ENCODE measurements at places on chromosomes 5 and 9.

- H3K27ac ChIP-seq = no peak overlapping the region
- no peak overlapping the region for H3K4me3 ChIP-seq
Observed at GRCh38 chr9:16243798-16244197, 626.7 kb downstream of the BNC2 start.

- DNase-seq = no peak
- peaks cover 55% of the 10 kb centered on the region for H3K36me3 ChIP-seq
- no peaks in the 10 kb centered on the region for H3K4me1 ChIP-seq
Observed at GRCh38 chr5:131466171-131466766, 168.8 kb downstream of the RAPGEF6 start.

- H3K27me3 ChIP-seq = no peaks in the 10 kb centered on the region
- H3K27ac ChIP-seq = peak overlapping the region; percentile 100
- H3K4me1 ChIP-seq = peaks cover 27% of the 10 kb centered on the region
- H3K36me3 ChIP-seq = no peaks in the 10 kb centered on the region
Observed at GRCh38 chr9:124658165-124659017, 112.7 kb downstream of the NR6A1 start.

DNA sequence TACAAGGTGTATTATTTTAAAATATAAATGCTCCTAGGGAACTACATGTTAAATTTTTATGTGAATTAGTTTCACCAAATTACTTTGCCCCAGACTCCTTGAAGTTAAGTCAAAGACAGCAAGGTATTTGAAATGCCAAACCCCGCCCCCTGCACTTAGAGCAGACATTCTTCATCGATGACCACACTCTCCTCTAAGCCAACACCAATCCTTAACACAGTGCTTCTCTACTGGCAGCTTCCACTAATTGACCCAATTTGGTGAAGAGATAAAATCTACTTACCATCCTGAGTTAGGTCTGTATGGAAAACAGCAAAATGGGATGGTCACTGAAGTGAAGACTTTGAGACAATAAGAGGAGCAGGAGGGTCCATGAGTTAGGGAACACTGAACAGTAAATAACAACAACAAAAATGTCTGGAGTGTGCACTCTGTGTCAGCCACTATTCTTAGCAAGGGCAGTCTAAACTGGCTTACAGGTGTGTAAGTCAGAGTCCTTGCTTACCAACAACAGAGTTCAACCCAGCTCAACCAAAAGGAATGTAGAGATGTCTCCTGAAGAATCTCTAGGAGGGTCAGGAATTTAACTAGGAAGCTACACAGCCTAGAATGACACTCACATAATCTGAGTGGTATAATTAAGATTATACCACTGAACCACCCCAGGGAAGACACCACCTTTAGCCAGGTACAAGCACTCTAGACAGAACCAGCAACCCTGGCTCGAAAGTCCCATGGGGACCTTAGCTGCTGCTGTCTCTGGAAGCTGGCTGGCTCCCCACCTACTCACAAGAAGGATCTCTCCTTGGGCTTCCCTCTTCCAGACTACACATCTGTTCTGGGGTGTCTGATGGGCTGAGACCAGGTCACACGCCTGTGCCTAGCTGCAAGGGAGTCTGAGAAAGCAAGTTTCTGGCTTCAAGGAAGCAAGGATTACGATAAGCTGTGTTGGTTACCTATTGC lies 8.8 kb upstream of the UBE2QL1 start:
- H3K27me3 ChIP-seq = no peaks in the 10 kb centered on the region
- no peaks in the 10 kb centered on the region for H3K36me3 ChIP-seq
- H3K4me1 ChIP-seq = peaks cover 6% of the 10 kb centered on the region

- no peak for DNase-seq
- H3K36me3 ChIP-seq = no peaks in the 10 kb centered on the region
- H3K4me3 ChIP-seq = no peak overlapping the region
- H3K27ac ChIP-seq = no peak overlapping the region
- H3K4me1 ChIP-seq = no peaks in the 10 kb centered on the region
Observed at GRCh38 chr9:13603921-13604320, 324.4 kb upstream of the MPDZ start.

DNA sequence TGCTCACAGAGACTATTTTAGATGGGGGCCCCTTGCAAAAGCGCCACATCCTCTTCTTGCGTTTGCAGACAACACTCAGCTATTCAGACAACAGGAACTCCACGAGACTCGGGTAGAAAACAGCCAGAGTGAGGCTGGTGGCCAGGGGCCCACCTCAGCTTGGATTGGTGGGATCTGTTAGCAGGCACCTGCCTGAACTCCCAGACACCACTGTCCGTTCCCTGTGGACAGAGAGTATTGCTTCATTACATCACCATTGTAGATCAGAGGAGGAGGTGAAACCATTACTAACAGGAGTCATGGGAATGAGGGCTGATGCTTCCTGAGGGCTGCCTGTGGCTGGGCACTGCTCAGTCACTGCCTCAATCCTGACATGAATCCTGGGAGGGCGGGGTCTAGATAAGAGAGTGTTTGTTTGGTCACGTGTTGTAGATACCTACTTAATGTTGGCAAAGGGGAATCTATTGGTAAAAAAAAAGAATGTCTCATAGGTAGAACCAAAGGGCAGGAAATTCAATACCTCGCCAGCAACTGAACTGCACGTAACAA lies 4.4 kb upstream of the RAPGEF1 start:
- H3K4me3 ChIP-seq = no peak overlapping the region
- no peak for DNase-seq
- H3K4me1 ChIP-seq = no peaks in the 10 kb centered on the region
- no peaks in the 10 kb centered on the region for H3K36me3 ChIP-seq

DNA sequence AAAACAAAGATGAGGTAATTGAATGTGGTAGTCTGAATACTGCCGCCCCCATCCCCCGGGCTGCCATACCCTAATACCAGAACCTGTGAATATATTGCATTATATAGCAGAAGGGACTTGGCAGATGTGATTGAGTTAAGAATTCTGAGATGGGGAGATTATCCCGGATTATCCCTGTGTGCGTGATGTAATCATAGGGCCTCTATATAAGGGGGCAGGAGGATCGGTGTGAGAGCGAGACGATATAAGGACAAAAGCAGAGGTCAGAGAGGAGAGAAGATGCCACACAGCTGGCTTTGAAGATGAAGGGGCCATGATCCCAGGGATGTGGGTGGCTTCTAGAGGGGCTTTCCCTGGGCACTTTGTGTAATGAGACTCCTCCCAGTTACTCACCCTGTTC lies 101.7 kb upstream of the TLE1 start:
- no peaks in the 10 kb centered on the region for H3K27me3 ChIP-seq
- no peak for DNase-seq
- no peaks in the 10 kb centered on the region for H3K36me3 ChIP-seq
- no peak overlapping the region for H3K27ac ChIP-seq
- no peaks in the 10 kb centered on the region for H3K4me1 ChIP-seq
- H3K4me3 ChIP-seq = no peak overlapping the region

DNA sequence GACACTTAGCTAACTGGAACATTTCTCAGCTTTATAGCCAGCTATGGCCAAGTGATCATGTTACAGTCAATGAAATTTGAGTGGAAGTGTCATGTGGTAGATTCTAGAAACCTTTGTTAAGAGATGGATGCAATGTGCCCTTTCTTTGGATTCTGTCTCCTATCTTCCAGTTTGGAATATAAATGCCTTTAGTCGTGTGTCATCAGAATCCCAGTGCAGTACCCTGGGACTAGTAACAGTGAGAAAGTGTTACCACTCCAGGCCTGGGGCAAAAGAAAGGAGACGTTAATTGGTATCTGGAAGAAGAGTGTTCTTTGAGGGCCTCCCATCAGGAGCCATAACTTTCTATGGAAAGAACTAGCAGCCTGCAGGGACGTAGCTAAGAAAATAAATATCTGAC lies 149.6 kb downstream of the SNX18 start:
- H3K27me3 ChIP-seq = no peaks in the 10 kb centered on the region
- H3K27ac ChIP-seq = no peak overlapping the region
- no peak overlapping the region for H3K4me3 ChIP-seq
- peaks cover 16% of the 10 kb centered on the region for H3K4me1 ChIP-seq

- H3K27ac ChIP-seq = no peak overlapping the region
- no peaks in the 10 kb centered on the region for H3K27me3 ChIP-seq
- H3K4me3 ChIP-seq = no peak overlapping the region
- DNase-seq = no peak
- no peaks in the 10 kb centered on the region for H3K36me3 ChIP-seq
- no peaks in the 10 kb centered on the region for H3K4me1 ChIP-seq
Observed at GRCh38 chr9:105178076-105178475, 66.4 kb upstream of the SLC44A1 start.

DNA sequence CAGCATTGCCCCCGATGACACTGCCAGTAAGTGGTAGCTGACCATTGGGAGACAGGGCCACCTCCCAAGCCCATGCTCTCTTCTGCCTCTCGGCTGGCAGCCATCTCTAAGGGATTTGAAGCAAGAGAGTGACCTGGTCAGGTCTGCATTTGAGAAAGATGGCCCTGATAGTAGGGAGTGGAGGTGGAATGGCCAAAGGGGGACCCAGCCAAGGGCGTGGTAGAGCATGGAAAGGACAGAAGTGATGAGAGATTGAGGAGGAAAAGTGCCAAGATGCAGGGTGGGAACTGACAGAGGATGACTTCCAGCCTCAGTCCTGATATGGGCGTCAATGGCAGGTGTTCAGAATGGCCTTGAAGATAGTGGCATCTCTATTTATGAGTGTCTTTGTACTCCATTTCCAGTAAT lies 9.0 kb downstream of the ABL1 start:
- H3K36me3 ChIP-seq = no peaks in the 10 kb centered on the region
- H3K4me3 ChIP-seq = no peak overlapping the region
- peak overlapping the region; percentile 100 for H3K27ac ChIP-seq

GRCh38 chr5:119359737-119360413 lies 4.1 kb downstream of the TNFAIP8 start:
- H3K4me1 ChIP-seq = peaks cover 49% of the 10 kb centered on the region
- no peaks in the 10 kb centered on the region for H3K36me3 ChIP-seq
- H3K27ac ChIP-seq = peak overlapping the region; percentile 90
- H3K27me3 ChIP-seq = no peaks in the 10 kb centered on the region
- no peak overlapping the region for H3K4me3 ChIP-seq
- no peak for DNase-seq

- DNase-seq = no peak
- H3K4me1 ChIP-seq = no peaks in the 10 kb centered on the region
- H3K27ac ChIP-seq = no peak overlapping the region
- no peaks in the 10 kb centered on the region for H3K27me3 ChIP-seq
Observed at GRCh38 chr9:70563431-70564204, 149.2 kb upstream of the KLF9 start.

- no peaks in the 10 kb centered on the region for H3K36me3 ChIP-seq
- no peak for DNase-seq
- H3K4me3 ChIP-seq = no peak overlapping the region
- peaks cover 35% of the 10 kb centered on the region for H3K4me1 ChIP-seq
- H3K27me3 ChIP-seq = no peaks in the 10 kb centered on the region
Observed at GRCh38 chr9:22111954-22112247, 102.8 kb upstream of the CDKN2B start.

DNA sequence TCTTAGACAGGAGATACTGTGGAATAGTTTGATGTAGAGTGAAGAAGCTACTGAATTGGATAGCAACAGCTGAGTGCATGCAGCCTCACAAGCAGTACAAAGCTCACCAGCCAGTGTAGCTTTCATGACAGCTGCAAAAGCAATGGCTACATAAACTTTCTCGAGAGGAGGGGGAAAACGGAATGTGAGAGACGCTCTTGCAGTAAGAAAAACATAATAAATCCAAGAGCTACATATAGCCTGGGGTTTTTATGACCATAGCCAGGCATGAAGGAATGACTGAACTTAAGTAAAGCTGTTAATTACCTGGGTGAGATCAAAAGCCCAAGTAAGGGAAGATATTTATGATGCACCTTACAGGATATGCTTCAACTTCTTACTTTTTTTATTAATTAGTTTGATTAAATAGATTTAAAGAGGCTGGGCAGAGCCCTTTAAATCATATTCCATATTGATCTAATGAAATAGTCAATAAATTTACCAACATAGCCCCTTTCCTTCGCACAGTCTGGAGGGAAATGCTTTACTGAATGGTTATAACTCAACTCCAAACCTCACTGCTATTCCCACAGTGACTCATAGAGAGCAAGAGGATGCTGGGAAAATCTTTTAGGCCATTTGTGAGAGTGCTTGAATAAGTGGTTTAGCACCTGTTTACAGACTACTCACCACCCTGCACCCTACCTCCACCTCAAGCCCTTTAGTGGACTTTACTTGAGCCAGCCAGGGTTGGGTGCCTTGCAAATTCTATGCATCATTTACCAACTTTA lies 407.2 kb upstream of the CLINT1 start:
- no peaks in the 10 kb centered on the region for H3K4me1 ChIP-seq
- no peak overlapping the region for H3K27ac ChIP-seq
- H3K4me3 ChIP-seq = no peak overlapping the region

DNA sequence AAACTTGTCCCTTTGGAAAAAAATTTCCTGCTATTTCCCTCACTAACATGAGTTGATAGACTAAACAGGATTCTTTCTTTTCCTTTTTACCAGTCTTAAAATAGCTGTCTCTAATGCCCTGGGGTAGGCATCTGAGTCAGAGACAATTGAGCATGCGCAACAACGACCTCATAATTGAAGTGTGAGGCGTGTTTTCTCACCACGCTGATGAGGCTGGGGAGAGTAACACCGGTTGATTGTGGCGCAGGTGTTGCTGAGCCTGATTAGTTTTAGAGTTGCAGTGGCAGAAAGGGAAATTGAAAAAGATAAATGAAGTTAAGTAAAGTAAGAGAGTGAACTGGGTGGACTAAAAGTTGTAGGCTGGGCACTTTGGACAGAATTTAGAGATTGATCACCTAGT lies 213.7 kb downstream of the TLR4 start:
- no peak overlapping the region for H3K4me3 ChIP-seq
- H3K4me1 ChIP-seq = no peaks in the 10 kb centered on the region
- no peak for DNase-seq

DNA sequence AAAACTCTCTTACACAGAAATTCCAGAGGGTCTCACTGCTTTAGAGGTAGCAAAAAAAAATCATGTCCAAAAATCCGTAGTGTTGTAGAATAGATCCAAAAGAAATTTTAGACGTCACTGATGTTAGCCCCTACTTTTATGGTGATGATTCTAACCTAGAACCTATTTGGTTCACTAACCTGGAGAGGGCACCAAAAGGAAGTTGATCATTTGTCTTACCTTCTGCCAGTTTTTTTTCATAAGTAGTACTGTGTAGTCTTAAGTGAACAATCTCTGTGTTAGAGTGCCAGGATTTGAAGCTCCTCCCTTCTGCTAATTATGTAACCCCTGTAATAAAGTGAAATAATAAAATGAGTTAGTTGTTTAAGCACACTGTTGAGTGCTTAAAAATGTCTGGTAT lies 215.2 kb downstream of the SMARCA2 start:
- no peaks in the 10 kb centered on the region for H3K4me1 ChIP-seq
- H3K27ac ChIP-seq = no peak overlapping the region
- no peak for DNase-seq
- no peaks in the 10 kb centered on the region for H3K36me3 ChIP-seq
- no peak overlapping the region for H3K4me3 ChIP-seq

GRCh38 chr9:99040911-99041582 lies 63.9 kb upstream of the TGFBR1 start:
- peaks cover 7% of the 10 kb centered on the region for H3K4me1 ChIP-seq
- no peak for DNase-seq
- H3K36me3 ChIP-seq = no peaks in the 10 kb centered on the region
- no peak overlapping the region for H3K4me3 ChIP-seq
- H3K27ac ChIP-seq = peak overlapping the region; percentile 36

- DNase-seq = no peak
- H3K27ac ChIP-seq = peak overlapping the region; percentile 83
- peaks cover 87% of the 10 kb centered on the region for H3K36me3 ChIP-seq
- H3K27me3 ChIP-seq = no peaks in the 10 kb centered on the region
- H3K4me1 ChIP-seq = peaks cover 46% of the 10 kb centered on the region
Observed at GRCh38 chr5:134550271-134551214, 25.1 kb downstream of the JADE2 start.

Data from RWPE2 (cell line).